ENCODE measurements at places on chromosomes 11 and 22.

- no peak for DNase-seq
Observed at GRCh38 chr22:38451404-38451803, 3.6 kb downstream of the KCNJ4 start.

GRCh38 chr11:78469896-78470295, 52.3 kb upstream of the GAB2 start:
- DNase-seq = no peak

GRCh38 chr22:35556666-35557065, 16.0 kb downstream of the RASD2 start:
- no peak for DNase-seq

DNA sequence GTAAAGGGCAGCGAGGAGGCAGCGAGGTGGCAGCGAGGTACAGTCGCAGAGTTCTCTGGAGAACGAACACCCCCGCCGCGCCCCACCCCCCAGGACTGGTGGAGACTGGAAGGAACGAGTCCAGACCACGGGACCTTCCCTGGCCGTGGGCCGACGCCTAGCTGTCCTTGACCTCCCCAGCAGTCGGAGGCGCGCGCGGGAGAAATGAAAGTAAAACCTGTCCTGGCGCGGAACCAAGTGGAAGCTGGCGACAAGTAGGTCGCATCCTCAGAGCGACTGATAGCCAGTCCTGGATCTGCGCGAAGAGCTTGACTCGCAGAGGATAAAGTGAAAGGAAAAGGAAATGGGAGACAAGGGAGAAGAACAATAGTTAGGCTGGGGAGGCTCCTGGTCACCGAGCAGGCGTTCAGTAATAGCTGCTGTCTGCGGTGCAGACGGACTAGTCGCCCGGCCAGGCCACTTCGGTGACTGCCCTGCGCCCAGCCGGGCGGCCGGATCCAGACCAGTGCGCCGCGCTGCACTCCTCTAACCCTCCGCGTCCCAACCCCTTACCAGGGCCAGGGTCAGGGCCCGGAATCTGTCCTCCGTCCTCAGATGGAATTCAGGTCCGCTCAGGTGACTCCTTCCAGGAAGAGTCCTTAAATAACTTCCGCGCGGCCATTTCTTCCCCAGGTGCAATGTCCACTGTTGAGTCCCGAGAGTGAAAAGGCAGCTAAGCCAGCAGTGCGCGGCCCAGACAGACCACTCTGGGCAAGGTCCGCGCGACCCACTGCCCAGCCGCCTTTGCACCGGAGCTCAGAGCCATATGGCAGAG, 1.9 kb upstream of the ADM start:
- peak; percentile 66 for DNase-seq

DNA sequence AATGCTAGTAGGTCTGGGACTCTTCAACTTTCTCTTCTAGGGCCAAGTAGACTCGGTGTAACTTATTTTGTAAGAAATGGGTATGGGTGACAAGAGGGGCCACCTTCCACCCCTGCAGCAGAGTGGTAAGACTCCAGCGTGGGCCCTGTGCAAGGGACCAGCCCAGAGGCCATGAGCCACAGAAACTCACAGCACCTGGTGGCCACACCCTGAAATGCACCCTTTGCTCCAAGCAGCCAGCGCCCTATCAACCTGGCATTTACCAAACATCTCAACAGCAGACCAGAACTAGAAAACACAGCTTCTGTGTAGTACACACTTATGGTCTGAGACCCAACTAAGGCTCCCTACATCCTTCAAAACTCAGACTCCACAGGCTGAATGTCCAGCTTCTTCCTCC, 5.7 kb downstream of the CDCA5 start:
- DNase-seq = peak; percentile 28

GRCh38 chr22:28557184-28557583, 122.5 kb downstream of the TTC28 start:
- no peak for DNase-seq

- DNase-seq = no peak
Observed at GRCh38 chr11:57405271-57405860, 14.9 kb upstream of the PRG2 start.

DNA sequence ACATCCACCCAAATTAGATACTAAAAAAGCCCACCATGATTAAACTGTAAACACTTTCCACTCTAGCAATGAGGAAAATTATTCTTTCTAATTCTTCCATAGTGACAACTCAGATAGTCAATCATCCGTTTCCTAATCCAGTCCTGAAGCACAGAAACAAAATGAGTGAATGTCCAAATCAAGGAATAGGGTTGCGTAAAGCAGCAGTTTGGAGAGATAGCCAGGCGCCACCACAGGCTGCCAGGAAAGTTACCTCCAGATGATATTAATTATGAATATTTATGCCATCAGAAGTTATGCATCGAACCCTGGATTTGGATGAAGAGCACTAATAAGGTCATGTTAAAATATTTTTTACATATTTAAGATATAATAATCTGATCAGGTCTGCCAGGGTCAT, 63.2 kb downstream of the ETS1 start:
- DNase-seq = no peak

DNA sequence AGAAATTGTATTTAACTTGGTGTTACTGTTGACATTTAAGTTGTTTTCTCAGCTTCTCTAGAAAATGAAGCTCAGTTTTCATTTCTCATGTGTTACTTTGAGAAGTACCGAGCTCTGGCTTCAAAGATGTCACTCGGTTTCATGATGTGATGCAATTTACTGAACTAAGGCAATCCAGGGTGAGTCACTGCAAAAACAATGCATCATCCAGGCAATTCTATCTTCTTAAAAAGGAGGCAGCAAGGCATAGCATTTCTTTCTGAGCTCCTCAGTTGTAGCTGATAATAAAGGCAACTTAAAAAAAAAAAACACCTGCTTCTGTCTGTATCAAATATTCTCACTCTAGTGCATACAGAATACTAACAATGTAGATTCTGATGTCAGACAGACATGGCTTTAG, 91.1 kb upstream of the KCNA4 start:
- DNase-seq = peak; percentile 65

GRCh38 chr22:21025763-21026755, 6.3 kb downstream of the SLC7A4 start:
- DNase-seq = no peak

GRCh38 chr22:44091021-44091721, 67.1 kb downstream of the PARVB start:
- DNase-seq = peak; percentile 18

DNA sequence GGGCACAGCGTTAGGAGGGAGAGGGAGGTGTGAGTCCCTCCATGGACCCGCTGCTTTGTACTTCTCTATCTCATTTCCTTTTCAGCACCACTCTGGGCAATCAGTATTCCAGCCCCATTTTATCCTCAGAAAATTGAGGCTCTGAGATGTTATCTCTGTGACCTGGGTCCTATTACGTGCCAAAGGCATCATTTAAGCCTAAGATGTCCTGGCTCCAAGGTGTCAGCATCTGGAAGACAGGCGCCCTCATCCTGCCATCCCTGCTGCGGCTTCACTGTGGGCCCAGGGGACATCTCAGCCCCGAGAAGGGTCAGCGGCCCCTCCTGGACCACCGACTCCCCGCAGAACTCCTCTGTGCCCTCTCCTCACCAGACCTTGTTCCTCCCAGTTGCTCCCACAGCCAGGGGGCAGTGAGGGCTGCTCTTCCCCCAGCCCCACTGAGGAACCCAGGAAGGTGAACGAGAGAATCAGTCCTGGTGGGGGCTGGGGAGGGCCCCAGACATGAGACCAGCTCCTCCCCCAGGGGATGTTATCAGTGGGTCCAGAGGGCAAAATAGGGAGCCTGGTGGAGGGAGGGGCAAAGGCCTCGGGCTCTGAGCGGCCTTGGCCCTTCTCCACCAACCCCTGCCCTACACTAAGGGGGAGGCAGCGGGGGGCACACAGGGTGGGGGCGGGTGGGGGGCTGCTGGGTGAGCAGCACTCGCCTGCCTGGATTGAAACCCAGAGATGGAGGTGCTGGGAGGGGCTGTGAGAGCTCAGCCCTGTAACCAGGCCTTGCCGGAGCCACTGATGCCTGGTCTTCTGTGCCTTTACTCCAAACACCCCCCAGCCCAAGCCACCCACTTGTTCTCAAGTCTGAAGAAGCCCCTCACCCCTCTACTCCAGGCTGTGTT, 829 bp upstream of the APOC3 start:
- no peak for DNase-seq

DNA sequence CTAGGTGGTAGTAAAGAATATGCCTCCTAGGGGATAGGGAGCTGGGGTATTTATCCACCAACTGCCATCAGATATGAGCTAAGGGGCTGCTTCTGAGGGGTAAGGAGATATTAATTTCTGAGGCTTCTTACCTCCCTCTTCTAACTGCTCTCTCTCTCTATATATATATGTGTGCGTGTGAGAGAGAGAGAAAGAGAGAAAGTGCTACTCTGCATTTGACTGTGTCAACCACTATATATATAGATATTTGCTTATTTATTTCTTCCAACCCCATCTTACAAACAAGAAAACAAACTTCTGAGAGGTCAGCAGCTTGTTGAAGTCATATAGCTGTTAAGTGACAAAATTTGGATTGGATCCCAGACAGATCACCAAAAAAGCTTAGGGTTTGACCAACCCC, 5.9 kb upstream of the HEPACAM start:
- no peak for DNase-seq

DNA sequence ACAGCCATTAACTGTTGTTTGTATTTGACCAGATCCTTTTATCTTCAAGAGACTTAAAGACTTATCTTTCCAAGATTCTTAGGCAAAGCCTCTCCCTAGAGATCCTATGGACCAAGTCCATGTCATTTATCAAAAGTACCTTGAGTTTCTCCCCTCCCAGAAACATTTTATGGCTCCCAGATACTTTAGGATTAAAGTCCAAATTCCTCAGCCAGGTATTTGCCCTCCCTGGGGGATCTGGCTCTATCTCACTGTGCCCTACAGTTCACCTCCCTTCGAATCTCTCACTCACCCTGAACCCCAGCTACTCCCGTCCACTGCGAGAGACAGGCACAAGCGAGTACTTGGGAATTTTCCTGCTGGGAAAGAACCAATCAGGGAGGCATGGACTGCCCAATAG, 11.9 kb downstream of the MS4A8 start:
- no peak for DNase-seq

DNA sequence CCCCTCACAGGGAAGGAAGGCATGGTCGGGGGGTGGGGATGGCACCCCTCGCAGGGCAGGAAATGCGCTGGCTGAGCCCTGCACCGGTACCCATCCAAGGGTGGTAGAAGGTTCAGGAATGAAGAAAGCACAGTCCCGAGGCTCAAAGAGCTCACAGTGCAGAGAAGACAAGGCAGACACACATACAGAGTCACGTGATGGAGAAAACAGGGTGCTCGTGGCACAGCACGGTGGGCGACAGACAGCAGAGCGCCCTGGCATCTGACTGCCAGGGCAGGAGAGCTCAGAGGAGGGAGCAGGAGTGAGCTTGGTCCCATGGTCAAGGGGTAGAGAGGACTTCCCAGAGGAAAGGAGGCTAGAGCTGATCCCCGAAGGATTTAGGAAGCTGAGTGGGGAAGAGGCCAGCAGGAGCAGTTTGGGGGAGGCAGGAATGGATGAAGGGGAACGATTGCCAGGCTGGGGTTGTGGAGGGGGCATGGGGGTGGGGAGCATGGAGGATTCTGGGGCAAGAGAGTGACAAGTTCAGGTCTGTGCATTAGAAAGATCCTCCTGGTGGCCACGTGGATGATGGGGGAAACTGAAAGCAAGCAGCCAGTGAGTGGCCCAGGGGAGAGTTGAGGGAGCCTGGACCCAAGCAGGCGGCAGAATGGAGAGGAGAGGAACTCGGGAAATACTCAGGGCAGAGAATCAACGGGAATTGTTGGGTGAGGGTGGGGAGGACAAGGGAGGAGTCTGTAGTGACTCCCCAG, 43.9 kb downstream of the PDE2A start:
- no peak for DNase-seq

DNA sequence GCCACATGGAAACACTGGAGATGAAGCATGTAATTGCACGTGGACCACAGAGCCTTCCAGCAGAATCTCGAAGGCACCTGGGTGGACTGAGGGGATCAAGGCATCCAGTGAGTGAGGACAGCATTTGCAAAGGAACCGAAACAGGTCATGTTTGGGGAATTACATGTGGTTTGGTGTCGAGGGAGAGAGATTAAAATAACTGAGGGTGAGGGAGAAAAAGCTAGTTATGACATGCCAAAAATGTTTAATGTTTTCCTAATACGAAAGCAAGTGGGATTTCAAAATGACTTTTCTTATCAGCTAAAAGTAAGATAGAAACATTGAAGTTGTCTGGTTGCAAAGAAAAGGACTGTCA, 157.1 kb downstream of the BLID start:
- DNase-seq = peak; percentile 55

DNA sequence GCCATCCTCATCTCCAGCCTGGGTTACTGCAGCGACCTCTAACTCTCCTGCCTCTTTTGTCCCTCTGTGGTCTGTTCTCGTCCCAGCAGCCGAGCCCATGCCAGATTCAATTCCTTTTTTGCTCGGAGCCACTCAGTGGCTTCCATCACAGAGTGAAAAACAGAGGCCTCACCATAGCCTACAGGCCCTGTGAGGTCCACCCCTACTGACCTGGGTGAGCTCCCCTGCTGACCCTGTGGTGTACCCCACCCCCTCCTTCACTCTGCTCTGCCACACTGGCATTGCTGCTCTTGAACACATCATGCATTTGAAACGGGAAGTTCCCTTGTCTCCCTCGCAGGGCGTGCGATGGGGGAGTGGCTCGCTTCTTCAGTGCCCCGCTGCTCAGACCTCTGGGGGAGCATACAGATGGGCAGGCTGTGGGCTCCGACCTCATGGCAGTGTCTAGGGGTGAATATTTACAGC, 2.1 kb downstream of the AIP start:
- no peak for DNase-seq

- no peak for DNase-seq
Observed at GRCh38 chr11:62139526-62140303, 15.9 kb downstream of the INCENP start.

- no peak for DNase-seq
Observed at GRCh38 chr11:44624761-44625221, 59.3 kb downstream of the CD82 start.

DNA sequence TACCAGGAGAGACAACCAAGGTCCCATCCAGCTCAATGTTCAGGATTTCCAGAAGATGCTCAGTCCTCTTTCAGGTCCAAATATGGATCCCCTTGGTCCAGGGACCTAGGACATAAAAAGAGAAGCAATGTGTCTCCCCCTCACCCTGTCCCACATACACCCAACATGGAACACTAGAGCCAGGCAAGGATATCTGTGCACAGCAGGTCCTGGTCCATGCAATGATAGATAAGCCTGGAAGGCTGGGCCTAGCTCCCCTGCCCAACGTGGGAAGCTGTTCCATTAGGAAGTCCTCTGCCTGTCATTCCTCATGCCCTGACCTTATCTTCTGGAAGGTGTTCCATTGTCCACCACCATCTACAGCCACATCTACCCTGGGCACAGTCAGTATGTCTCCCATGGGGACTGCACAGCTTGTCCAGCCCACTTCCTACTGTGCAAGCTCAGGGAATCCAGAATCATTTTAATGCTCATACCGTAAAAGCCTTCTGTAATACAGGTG, 1434.8 kb downstream of the TBC1D22A start:
- DNase-seq = no peak

Measured in fibroblast of the aortic adventitia (primary cell).